SK-N-SH (cell line): ENCODE measurements at places on chromosomes 3 and 15.
A peak's percentile ranks its signal among the peaks of the same experiment; 100 is the strongest.

DNA sequence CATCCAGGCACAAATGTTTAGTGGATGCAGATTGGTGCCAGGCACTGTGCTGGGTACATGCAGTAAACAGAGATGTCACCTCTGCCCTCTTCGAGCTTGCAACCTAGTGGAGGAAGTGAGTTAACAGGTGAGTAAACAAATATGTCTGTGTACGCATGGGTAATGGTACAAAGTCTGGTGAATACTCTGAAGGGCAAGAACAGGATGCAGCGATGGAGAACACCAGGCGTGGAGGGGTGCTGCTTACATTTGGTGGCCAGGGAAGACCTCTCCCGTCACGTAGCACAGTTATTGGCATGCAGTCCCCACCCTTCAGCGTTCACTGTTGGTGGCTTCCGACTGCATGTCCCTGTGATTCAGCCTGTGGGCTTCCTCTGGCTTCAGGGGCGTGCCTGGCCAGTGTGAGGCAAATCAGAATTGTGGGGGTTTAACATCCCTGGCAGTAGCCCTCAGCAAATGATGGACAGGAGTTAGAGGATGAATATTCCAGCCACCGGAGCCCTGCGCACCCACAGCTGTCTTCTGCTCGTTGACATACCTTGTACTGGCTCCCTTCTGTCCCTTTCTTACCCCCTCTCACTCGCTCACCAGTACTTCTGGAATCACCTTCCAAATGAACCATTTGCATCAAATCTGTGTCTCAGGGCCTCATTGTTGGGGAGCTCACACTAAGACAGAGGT is 9.1 kb upstream of the HDAC11 start:
- H3K36me3 ChIP-seq = no peaks in the 10 kb centered on the region
- peaks cover 22% of the 10 kb centered on the region; the same call in 1 of the 2 replicates for H3K27me3 ChIP-seq
- H3K27ac ChIP-seq = no peak overlapping the region
- no peak overlapping the region for H3K4me3 ChIP-seq

DNA sequence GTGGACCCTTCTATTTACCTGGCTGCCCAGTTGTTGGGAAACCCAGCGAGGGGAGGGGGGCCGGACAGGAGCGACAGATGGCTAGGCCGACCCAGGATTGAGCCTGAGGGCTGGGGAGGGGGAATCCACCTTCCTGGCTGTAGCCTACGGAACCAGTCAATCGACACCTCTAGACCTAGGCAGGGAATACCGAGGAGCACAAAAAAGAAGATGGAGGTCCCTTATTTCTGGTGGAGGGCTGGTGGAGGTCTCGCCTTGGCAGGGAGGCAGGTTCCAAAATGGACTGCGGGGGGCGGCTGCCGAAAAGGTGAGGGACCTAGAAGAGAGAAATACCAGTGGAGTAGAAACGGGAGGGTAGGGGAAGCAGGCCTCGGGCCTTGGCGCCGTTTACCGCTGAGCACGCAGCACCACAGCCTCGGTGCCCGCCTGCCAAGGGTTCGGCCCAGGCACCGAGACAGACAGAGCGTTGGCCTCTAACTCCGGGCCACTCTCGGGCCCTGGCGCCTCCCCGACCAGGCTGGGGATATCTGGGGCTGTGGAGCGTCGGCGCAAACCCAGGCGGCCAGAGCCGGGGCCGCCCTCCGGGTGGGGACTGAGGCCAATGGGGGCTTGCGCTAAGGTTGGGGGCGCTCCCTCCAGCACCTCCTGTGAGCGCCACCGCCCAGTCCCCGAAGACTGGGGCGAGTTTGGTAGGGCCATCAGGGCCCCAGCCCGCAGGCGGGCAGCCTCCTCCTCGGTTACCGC is 1.6 kb downstream of the ANKRD63 start:
- H3K4me3 ChIP-seq = no peak overlapping the region
- H3K27me3 ChIP-seq = peaks cover 18% of the 10 kb centered on the region
- peaks cover 21% of the 10 kb centered on the region; the same call in 1 of the 2 replicates for H3K4me1 ChIP-seq
- no peak for DNase-seq

- no peak for DNase-seq
- H3K4me3 ChIP-seq = no peak overlapping the region
- no peaks in the 10 kb centered on the region; the same call in 1 of the 2 replicates for H3K36me3 ChIP-seq
- H3K27ac ChIP-seq = peak overlapping the region; percentile 88
- peaks cover 17% of the 10 kb centered on the region for H3K4me1 ChIP-seq
These were observed 27.0 kb upstream of the APH1B start for GRCh38 chr15:63250312-63250965.

GRCh38 chr3:59438492-59438891 is 388.7 kb upstream of the CFAP20DC start:
- no peak overlapping the region for H3K4me3 ChIP-seq
- no peaks in the 10 kb centered on the region for H3K4me1 ChIP-seq
- H3K36me3 ChIP-seq = no peaks in the 10 kb centered on the region
- no peak overlapping the region for H3K27ac ChIP-seq
- peaks cover 6% of the 10 kb centered on the region; the same call in 1 of the 2 replicates for H3K27me3 ChIP-seq

GRCh38 chr3:38597502-38598060 is 51.9 kb downstream of the SCN5A start:
- H3K27ac ChIP-seq = no peak overlapping the region
- no peak for DNase-seq
- H3K36me3 ChIP-seq = no peaks in the 10 kb centered on the region

GRCh38 chr3:128098234-128098633 is 25.4 kb downstream of the RUVBL1 start:
- no peak overlapping the region for H3K4me3 ChIP-seq
- peaks cover 9% of the 10 kb centered on the region for H3K4me1 ChIP-seq
- H3K27ac ChIP-seq = no peak overlapping the region; the same call in 1 of the 2 replicates
- H3K36me3 ChIP-seq = peaks cover 27% of the 10 kb centered on the region

- H3K4me1 ChIP-seq = peaks cover 55% of the 10 kb centered on the region
- H3K36me3 ChIP-seq = peaks cover 81% of the 10 kb centered on the region
- no peak overlapping the region for H3K4me3 ChIP-seq
- no peaks in the 10 kb centered on the region for H3K27me3 ChIP-seq
These were observed 8.9 kb downstream of the TPM1 start for GRCh38 chr15:63051156-63052066.
